Nucleus accumbens (tissue), 56 donors: ENCODE measurements at places on chromosomes 2 and 18.

DNA sequence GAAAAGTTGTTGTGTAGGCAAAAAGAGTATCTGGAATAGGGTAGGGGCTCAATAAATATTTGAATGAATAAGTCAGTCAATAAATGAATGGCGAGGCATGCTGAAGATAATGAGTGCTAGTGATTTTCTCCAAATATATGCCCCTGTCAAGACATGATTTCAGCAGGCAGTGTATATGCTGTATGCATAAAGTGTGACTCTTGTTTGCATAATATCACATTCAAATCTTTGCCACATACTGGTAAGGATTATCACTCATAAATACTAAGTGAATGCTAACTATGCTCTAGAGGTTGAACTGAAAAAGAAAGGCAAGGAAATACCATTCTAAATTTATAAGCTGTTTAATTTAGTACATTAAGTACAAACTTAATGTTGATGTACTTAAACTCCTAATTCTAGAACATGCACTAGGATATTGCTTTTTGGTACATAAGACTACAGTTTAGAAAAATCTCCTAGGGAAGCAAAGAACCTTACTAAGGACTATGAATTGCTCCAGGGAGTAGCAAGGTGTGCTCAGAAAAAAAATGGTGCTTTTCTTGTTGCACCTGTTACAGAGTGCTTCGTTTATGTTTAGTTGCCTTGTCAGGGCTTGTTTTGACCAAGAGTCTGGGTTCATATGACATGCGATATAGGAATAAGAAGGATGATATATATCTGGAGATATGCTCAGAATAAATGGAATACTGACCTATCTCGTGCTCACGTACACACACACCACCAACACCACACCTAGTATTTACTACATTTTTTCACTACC lies 224.0 kb upstream of the TANK start:
- DNase-seq: no peak

GRCh38 chr2:179701524-179702110 lies 159.8 kb downstream of the ZNF385B start:
- no peak for DNase-seq

GRCh38 chr2:2075875-2076529 lies 255.1 kb downstream of the MYT1L start:
- DNase-seq: no peak

DNA sequence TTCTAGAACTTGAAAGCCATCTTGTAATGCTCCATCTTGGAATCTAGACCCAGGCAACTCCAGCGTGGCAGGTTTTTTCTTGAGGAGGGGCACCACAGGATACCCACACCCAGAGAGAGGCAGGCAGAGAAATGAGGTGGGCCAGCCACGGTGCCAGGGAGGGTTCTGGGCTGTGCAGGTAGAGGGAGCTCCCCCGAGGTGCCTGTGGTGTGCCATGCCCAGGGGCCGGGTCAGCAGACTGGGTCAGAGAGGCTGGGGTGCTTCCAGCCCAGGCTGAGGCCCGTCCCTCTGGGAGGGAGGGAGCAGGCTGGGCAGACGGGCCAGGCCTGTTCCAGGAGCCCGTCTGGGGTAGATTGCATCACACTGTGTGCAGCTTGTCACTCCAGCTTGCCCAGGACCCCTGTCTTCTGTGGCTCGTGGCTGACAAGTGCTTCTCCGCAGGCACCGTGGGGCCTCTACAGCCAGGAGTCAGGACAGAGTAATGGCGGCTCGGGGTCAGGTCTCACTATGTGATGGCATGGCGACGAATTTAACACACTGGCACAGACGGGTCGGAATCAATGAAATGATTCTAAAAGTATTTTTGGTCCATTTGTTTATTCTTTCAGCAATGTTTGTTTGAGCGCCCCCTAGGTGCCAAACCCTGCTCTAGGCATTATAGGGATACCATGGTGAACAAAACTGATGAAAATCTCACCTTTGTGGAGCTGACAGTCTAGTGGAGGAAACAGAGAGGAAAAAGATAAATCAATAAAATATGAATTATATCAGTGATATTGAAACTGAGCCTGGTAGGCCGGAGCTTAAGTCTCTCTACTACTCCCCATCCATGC lies 144.0 kb downstream of the ACOXL start:
- no peak for DNase-seq

DNA sequence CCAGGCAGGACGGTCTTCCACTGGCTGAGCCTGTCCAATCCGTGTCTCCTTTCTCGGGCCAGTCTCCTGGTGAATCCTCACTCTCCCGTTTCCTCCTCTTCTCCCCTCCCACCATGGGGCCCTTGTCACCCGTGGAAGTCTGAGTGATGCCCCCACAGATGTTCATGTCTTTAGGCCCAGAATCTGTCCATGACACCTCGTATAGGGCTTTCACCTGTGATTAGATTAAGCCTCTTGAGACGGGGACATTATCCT lies 193.5 kb downstream of the ZFP36L2 start:
- no peak for DNase-seq

GRCh38 chr2:25639131-25639530 lies 34.2 kb downstream of the DTNB start:
- no peak for DNase-seq

DNA sequence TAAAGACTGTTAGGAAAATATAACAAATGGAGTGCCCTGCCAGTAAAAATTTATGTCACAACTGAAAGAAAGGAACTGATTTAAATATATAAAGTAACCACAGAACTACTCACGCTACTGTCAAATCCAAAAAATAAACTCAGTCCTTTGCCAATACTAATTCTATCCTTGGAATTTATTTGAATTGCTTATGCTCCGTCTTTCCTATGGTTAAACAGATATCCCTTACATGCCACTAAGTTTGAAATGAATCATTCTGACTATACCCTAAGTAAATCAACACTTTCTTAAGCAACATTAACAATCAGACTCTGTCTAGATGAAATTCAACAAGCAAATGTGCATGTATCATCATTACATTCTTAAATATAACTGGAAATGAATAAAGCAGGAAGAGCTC lies 9.8 kb downstream of the HNRNPLL start:
- DNase-seq: no peak

DNA sequence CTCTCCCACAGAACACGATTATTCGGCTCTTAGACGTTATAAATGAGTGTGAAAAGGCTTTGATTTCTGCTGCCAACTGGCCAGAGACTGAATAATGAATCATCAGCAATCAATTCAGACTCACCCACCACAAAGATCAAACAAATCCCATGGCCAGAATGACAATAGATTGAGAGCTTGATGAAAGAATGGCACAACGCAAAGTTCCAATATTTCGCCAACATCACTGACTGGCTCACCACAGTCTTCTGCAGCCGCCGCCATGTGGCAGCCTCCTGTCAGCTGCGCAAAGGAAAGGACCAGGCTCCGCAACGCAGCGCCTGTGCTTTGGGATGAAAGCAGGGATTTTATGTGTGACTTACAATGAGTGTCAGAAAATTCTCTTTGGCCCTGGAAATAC lies 104.4 kb upstream of the SOX11 start:
- no peak for DNase-seq

- no peak for DNase-seq
Measured at GRCh38 chr2:189798312-189799029, 14.2 kb downstream of the PMS1 start.

- DNase-seq: peak; percentile 24
Measured at GRCh38 chr2:232839411-232840079, 30.5 kb upstream of the SNORC start.

DNA sequence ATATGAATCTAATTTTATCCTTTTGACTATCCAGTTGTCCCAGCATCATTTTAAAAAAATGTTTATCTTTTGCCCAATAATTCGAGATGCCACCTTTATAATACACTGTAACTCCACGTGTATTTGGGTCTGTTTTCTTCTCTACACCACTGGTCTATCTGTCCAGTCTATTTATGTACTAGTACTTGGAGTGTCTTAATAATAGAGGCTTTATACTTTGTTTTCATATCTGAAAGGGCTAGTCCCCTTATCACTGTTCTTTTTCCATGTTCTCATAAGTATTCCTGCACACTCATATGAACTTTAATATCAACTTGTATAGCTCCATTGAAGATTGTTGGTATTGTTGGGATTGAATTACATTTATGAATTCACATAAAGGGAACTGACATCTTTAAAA lies 101.1 kb upstream of the RMP24 start:
- DNase-seq: no peak

- no peak for DNase-seq
Measured at GRCh38 chr2:39203382-39203781, 40.4 kb downstream of the CDKL4 start.

DNA sequence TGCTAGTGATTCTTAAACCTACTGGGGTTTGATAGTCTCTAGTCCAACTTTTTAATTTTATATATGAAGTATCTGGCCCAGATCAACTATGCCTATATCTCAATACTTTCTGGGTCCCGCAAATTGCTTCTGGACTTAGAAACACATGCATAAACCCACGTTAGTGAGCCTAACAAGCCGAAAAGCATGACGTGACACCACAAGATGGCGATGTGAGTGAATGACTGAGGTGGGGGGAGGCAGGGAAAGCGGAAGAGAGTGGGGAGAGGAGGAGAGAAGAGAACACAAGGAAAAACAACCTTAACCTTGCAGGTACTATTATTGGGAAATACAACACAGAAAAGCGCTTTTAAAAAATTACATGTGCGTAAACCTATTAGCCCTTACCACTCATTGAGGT lies 13.8 kb downstream of the PDIA6 start:
- DNase-seq: no peak

DNA sequence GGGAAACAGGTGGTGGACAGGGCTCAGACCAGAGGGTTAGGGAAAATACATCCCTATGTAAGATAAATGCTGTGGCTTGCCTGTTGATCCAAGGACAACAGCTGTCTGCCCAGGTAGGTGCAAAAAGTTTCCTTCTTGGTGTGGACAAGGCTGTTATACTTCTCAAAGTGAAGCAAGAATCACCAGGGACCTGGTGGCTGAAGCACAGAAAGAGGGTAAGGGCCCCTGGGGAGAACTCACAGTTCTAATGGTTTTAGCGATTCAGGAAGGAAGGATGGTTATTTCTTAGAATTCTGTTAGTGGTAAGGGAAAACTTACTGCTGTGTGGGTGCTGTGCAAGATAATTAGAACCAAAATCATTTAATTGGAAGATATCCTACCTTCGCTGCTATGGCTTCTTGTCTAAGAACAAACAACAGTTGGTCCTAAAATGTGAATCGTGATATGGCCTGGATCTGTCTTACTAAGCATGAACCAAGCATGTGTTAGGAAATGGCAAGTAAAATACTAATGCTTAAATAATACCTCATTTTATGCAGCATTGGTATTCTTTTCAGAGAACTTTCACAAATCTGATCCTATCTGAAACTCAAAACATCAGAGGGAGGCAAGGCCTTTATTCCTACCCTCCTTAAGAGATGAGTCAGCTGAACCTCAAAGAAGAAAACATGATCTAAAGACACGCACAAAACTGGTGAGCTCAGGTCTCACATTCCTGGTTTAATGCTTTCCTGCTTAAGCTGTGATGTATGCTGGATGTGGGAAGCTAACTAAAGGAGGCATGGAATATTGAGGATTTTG lies 159.2 kb upstream of the THUMPD2 start:
- no peak for DNase-seq

GRCh38 chr2:137947728-137948336 lies 16.4 kb upstream of the HNMT start:
- peak; percentile 28 for DNase-seq

DNA sequence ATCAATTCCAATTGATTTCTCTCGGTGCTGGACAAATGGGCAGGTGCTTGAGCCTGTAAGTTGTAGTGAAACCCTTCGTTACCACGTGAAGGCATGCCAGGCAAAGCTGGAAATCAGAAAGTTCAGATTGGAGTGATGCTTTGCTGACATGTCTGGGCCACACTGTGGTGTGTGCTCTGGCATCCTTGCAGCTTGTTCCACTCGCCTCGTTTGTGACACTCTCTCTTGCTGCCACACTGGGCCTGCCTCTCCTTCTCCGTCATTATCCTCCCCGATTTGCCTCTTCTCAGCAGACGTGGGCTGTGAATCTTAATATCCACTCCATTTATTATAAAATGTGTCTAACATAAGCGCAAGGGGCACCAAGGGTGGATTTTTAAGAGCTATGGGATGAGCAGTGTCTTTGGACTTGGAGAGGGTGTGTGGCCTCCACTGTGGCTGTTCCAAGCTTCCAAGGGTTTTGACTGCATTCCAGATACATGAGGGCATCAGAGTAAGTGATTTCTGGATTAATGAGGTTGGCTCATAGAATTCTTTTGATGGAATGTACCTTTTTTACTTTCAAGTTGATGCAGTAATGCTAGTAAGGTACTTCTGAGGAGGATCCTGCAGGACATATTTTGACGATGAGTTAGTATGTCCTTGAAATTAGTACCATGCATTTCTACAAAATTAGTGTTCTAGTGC lies 238.8 kb downstream of the TPGS2 start:
- no peak for DNase-seq

GRCh38 chr2:349390-349789 lies 61.5 kb upstream of the ALKAL2 start:
- no peak for DNase-seq

DNA sequence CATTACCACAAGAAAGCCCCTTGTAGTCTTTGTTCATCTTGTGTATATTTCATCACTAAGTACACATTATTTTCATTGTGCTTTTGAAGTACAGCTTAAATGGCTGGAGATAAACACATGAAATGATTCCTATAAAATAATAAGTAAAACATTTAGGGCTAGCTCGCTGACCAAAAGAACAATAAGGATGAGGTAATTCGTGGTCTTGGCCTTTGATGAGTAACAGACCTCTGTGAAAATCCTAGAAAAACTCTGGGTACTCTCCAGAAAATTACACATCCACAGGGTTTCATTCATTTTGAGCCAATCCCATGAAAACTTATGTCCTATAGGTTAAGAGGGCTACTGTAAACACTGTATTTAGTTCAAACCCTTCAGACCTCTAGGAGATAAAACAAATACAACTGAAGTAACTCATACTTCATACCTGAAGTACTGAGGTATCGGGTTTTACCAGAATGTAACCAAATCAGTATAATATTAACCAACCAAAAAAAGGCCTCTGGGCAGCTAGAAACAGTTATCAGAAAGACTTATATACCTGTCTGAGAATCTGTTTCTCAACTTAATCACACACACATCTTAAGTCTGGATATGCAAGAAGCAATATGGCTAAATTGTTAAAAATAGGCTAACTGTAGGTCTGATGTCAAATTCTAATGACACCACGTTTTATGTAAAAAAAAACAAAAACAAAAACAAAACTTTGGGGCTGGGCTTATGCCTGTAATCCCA lies 31.0 kb downstream of the CFAP36 start:
- DNase-seq: no peak

DNA sequence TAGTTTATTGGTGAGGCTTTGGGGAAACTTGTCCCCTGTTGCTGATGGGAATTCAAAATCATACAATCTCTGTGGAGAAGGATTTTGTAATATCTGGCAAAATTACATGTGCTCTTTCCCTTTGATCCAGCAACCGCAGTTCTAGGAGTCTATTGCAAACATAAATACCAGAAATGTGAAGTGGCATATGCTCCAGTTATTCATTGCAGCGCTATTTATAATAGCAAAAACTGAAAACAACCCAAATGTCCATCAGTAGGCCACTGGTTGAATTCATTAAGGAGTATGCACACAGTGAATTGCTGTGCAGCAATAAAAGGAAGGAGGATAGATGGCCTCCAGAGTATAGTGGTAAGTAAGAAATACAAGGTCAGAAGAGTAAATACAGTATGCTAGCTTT lies 76.5 kb downstream of the HNRNPLL start:
- DNase-seq: no peak
